ENCODE measurements at places on chromosomes 2 and 18.

DNA sequence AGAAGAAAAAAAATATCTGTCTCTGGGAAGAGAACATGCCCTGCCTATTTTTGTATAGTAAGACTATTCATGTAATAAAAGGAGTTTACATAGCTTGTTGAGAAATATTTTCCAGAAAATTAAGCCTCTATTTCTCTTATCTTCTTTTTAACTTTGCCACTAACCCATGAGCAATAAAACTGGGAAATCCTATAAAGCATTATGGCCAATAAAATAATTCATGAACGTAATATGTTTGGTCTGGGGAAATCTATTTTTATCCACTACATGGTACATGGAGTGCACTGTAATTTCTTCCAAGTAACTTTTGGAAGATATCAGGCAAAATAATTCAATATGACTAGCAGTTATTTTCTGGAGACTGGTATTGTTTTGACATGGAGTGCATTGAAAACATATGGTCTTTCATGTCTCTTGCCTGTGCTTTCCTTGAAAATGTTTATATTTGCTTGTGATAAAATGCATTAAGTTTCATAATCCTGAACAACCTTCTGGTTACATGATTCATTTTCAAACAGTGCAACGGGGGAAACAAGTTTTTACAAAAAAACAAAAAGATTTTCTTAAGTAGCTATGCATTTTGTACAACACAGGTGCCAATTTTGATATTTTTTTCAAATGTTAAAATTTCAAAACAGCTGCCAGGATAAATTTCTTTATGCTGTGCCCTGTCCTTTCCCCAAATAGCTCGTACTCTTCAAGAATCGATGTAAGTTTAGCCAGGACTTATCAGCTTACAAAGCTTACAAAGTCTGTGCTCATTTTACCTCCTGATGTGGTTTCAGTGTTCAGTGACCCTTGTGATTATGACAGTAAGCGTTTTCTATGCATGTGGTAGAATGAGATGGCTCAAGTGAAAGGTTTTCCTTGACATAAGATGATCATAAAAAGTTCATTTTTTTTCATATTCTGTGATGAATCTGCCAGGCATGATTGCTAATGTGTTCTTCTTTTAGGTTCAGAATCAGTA, 194.5 kb downstream of the UBE2E3 start:
- no peak for DNase-seq

DNA sequence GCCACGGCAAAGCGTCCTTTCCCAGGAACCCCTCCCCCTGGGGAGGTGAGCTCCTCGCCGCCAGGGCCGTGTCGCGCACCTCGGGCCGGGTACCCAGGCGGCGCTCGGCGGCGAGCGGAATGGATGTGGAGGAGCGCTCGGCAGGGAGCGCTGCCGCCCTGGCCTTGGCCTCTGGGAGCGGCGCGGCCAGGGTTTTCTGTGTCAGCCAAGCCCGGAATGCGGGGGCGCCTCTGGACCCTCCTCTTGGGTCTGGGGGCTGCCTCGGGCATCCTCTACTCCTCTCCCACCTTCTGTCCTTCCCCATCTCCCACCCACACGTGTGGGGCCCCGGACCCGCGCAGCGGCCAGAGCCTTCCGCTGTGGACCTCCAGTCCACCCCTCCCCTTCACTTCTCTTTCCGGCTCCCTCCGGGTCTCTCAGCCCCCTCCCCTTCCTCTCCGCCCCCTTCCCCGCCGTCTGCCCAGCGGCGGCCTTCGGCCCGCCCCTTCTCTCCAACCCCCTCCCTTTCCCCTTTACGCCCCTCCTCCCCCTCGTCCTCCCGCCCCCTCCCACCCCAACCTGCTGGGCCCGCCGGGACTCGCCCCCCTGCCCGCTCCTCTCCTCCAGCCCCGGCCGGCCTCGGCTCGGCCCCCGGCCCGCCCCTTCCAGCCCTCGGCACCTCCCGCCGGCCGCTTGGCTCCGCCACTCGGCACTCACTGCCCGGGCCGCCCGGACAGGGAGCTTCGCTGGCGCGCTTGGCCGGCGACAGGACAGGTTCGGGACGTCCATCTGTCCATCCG, at the start of gene MERTK:
Gene MERTK (plus strand): TSS at position 684 of the 779 bp plus-strand sequence. CDS start 129 bp downstream, outside the sequence.
- no peak for DNase-seq

- no peak for DNase-seq
These were observed 448.8 kb downstream of the TXNL1 start for GRCh38 chr18:56189615-56190014.

- no peak for DNase-seq
These were observed 75.2 kb downstream of the TMEFF2 start for GRCh38 chr2:192119536-192119935.

DNA sequence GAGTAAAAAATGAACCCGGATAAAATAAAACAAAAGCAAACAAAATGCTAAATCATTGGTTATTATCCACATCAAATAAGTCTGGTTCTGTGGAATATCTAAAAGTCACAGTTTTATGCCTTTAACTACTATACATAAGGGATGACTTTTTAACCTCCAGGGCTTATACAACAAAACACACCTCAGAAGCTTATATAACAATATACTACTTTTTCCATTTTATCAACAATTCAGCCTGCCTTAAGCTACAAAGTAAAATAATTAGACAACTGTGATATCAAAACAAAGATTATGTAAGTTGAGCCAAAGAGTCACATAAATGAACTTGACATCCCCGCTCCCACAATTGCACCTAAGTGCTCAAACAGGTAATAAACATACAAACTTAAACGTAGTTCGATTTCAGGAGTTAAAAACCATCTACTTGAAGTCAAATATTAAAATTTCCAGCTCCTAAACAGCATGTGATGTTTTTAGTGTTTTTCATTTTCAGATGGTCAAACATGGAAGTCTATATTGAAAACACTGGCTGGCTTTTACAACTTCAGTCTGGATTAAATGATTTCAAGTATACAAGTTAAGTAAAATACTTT, 54.7 kb downstream of the ATIC start:
- no peak for DNase-seq

- no peak for DNase-seq
These were observed 16.5 kb upstream of the CNNM3 start for GRCh38 chr2:96799623-96799935.

Measured in stimulated activated CD4-positive, alpha-beta T cell treated with anti-CD3 and anti-CD28 coated beads, Interleukin-15, amount 100 ng/mL, for 1 hour (primary cell).